DMS79 treated with DMSO at 0.1 percent for 48 hours (cell line): ENCODE measurements at places on chromosomes 11 and 22.

DNA sequence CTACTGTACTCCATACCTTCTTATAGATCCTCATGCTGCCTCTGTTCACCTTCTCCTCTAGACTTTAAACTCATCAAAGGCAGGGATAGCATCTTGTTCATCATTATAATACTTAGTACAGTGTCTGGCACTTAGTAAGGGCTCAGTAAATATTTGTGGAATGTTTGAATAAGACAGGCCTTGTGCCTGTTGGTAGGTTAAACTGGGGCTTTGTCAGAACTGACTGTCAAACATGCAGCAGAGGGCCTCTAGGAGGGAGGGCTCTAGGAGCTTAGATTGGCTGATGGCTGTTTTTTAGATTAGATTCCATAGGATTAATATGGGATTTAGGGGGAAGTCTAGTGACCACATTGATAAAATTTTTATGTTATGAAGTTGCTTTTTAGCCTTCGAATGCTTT, 70.8 kb downstream of the RNF169 start:
- DNase-seq, result no peak

DNA sequence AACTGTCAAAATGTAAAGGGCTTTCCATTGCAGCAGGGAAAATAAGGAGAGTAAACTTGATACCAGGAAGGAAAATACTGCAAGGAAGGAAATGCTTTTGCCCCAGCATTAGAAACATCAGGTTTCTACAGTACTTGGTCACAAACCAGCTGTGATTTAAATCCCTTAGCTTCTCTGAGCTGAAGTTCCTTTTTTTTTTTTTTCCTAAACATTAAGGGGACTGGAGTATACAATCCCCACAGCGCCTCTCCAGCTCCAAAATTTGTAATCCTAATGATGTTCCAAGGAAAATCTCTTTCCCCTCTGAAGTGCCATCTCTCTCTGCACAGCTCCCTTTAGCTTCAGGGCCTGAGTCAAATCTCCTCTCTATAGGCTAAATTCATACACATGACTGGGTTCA, 220.5 kb upstream of the PITPNB start:
- DNase-seq, result no peak

DNA sequence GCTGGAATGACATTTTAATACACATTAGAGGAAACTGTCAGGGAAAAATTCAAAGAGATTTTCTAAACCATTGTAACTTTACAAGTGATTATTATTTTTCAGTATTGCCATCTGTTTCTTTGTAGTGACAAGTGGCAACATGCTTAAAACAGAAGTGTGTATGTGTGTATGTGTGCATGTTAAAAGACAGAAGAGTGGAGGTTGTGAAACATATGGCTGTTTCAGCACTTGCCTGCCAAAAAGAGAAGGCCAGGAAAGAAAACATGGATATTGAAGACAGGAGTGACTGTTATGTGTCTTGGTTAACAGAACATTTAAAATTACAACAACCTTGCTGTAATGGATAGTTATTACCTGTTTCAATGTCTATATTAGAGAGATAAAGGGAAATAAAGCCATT, 24.3 kb upstream of the VWA5A start:
- no peak for DNase-seq

DNA sequence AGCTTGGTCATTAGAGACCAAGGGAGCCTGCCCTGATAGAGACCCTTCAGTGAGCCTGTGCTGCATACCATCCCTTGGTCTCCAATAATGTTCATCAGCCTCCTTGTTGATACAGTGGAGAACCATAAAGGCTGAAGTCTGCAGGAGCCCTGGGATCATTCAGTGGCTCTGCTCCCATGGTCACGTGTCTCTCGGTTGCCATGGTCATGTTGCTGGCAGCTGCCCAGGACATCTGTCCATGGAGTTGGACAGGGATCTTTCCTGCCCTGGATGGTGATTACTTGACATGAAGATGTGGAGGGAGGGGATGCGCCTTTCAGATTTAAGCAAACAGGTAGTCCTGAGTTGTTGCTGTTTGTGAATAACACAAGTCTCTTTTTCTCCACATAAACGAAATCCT, 38.2 kb downstream of the CYB5R2 start:
- no peak for DNase-seq

DNA sequence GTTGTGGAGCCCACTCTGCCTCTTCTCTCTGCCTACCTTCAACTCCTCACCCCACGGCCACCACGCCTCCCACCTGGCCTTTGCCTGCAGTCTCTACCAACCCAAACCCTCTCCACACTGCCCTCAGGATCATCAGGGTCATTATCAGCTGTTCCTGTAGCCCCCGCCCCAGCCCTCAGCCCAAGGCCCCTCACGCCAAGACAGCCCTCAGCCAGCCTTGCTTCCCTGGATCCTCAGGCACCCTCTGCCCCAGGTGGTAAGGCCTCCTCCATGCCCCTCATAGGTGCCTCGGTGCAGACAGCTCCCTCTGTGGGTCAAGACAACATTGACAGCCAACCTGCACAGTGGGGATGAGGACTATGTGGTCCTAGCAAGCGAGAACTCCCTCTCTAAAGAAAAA, 1.7 kb downstream of the SBF1 start:
- no peak for DNase-seq

DNA sequence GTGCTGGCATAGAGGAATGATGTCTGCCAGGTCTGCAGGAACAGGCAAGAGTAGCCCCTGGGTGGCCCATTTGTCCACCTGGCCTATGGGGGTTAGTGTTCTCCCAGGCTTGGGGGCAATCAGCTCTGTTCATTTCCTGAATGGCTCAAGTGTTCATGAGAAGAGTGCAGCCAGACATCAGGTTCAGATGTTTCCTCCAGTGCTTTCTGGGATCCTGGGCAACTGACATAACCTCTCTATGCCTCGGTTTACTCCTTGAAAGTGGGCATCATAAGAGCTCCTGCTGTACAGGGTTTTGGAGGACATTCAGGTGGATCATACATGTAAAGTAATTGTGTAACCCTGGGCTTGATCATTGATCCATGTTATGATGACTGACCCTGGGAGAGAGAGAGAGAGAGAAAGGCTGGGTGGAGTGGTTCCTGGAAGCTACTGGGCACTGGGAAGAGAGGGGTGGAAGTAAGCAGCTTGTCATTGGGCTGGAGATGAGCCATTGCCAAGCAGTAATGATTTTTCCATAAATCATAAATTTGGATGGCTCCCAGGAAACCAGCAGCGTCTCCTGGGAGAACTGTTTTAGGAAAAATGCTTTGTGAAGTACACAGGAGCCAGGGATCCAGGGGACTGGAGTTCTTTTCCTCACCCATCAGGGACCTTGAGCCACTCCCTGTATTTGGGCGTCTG, 30.2 kb upstream of the ACCSL start:
- DNase-seq, result no peak

- peak; percentile 35 for DNase-seq
Observed at GRCh38 chr22:26550498-26551033, 38.3 kb upstream of the TFIP11 start.

- DNase-seq, result no peak
Observed at GRCh38 chr22:19876941-19877625, 22.4 kb upstream of the GNB1L start.

DNA sequence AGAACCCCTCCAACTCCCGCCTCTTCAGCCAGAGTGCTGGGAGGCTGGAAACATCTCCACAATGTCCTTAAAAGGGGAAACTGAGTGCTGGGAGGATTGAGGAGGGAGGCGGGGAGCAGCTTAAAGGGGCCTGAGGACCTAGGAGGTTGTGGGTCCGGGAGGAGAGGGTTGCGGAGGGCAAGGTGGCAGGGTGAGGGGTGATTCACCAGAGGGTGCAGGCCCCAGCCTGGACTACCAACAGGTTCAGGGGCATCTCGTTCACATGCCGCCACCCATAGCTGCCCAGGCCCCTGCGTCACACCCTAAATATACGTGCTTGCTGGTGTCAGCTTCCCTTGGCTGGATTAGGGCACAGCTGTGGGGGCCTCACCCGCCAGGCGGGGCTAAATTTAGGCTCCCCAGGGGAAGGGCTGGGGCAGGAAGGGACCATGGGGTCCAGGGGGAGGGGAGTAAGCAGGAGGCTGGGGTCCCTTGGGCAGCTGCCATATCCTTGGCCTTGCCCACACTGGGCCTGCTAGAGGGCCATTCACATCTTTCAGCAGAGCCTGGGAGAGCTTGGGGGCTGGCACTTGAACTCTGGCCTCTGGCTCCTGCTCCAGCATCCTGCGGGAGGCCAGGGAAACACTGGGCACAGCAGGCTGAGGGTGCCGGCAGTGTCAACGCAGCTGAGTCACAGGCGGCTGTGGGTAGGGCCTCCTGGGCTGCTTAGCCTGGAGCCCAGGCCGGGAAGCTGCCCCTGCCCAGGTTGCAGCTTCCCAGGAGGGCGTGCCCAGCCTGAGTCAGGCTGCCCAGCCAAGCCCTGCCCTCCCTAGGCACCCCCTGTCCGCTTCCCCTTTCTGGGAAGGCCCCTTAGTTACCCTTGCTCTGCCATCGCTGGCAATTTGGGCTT, 1.3 kb downstream of the EHBP1L1 start:
- no peak for DNase-seq

- DNase-seq, result no peak
Observed at GRCh38 chr11:81071606-81072005, 1630.8 kb upstream of the TENM4 start.

DNA sequence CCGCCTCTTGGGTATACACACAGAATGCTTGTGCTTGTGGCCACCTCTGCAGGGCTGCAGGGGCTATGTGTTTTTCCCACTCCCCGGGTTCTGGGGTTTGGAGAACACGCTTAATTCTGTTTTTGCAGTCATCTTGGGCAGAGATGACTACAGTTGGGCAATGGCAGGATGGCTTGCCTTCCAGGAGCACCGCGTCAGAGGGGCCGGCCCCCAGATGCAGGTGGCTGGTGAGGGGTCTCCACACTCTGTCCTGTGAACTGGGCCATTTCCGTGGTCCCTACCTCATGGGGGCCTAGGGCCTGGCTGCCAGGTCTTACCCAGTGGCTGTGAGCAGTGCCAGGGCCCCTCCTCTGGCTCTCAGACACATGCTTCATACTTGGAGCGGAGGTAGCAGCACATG, 68.3 kb downstream of the CTTN start:
- no peak for DNase-seq

DNA sequence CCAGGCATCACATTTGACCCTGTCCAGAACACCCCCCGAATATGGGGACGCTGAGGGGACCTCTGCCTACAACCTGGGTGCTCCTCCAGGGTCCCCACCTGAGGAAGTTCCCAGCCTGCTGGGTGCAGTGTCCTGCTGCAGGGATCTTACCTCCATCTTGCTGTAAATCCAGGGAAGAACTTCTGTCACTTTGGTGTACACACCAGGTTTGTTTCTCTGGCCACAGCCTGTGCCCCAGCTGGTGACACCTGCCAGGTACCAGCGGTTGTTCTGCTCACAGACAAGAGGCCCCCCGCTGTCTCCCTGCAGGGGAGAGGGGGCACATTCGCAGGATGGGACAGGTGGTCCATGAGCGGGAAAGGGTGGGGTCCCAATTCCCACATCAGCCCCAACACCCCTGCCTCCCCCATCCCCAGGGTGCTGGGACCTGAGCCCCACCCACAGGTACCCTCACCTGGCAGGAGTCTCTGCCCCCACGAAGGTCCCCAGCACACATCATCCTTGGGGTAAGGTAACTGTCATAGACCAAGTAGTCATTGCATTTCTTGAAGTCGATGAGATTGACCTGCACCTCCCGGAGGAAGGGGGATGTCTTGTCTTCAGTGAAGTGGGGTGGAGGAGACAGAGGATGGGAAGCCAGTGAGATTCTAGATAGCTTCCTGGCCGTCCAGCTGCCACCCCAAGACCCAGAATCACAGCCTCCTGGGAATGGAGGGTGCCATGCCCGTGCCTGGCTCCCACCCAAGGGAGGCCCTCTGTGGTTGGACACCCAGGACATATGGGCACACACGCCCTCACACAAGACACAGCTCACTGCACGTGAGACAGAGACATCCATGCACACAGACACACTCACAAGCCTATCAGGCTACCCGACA, 25.5 kb downstream of the TMPRSS13 start:
- no peak for DNase-seq

DNA sequence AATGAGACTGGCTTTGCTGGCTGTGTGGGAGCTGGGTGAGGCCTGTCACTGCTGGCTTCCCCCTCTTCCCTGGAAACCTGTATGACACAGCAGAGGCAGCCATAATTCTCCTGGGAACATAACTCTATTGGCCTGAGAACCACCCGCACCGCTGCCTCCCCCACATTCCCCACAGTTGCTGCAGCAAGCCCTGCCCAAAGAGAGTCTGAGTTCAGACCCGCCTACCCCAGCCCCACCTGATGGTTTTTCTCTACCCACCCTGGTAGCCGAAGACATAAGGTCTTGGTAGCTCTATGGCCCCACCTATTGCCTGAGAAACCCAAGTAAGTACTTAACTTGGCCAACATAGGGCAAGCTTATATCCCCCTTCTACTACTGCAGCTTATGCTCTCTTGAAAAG, 174.8 kb downstream of the C11orf91 start:
- no peak for DNase-seq

DNA sequence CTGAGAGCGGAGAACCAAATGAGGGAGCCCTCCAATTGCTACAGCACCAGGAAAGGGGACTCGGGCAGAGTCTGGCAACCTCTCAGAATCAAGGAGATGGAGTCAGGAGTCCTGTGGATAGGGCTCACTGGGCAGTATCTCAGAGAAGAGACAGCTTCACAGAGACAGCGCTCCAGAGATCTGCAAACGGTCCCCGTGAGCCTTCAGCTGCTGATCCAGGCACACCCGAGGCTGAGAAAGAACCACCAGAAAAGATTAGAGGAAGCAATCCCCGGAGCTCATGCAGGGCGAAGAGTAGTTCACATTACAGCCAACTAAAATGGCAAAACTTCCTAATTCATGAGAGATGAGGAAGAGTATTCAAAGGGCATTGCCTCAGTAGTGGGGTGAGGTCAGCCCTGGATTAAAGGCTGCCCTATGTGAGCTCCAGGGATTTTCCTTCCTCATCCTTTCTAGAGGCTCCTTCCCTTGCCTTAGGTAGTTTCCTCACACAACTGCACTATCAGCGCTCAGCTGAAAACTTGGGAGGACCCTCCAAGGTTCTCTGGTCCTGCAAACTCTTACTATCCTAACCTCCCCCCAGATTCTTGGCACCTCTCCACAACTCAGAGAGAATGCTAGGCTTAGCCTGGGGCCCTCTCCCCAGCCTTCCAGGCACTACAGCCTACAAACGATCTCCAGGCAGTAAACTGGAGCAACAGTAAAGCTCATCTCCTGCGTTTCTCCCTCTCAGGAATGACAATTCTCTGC, 23.7 kb downstream of the SCN4B start:
- DNase-seq, result no peak

DNA sequence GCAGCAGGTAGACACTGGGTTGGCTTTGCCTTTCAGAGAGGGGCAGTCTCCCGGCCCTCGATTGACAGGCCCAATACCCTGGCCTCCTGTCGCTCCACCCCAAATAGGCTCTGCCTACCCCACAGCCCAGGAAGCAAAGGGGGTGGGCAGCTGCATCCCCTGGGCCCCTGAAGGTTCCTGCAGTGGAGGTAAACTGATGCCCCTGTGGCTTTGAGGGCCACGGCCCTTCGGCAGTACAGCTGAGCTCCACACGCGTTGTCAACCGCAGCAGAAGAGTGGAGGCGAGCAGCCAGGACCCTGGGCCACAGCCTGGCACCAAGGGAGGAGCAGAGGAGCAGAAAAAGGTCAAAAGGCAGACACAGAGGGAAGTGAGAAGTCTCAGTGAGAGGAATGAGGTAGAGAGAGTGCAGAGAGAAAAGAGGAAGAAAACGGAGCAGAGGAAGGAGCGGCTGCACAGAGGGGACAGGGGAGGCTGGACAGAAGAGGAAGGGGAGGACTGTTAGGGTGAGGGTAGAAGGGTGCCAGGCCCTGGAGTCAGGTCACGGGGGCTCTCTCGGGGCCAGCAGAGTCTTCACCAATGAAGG, 64.0 kb downstream of the SLC22A12 start:
- DNase-seq, result no peak
